ENCODE measurements at places on chromosomes 7 and 10.
A peak's percentile ranks its signal among the peaks of the same experiment; 100 is the strongest.

DNA sequence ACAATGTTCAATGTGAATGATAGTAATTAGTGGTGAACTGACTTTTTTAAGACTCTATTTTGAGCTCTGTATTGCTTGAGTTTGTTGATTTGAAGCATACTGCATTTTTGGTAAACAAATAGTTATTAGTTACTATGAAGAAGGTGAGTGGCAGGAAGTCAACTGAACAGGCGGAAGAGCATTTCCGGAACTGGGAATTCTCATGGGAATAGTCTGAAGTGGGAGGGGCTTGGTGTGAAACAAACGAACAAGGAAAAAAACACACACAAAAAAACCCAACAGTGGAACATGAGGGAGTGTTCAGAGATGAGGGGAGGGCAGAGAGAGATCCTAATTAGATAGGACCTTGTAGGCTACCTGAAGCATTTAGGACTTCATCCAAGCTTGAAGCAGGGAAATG lies 43.9 kb upstream of the C1QL3 start:
- no peak for DNase-seq

DNA sequence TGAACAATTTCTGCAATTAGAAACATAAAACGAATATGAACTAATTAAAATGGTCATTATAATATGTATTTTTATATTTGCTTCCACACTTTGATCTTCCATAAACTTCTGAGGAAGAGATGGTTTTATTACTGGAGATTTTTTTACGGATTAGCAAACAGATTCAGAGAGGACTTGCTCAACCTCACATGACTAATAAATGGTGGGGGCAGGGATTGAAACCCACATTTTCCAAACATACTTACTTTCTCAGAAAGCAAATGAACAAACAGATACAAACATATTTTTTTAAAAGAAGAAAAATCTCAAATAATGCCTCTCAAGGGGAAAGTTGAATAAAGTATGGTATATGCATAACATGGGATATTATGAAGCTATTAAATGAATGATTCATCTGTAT lies 18.3 kb downstream of the ANKMY2 start:
- no peak for DNase-seq

- no peak for DNase-seq
Measured at GRCh38 chr7:154869436-154869835, 133.5 kb downstream of the PAXIP1 start.

- DNase-seq, result no peak
Measured at GRCh38 chr10:33258967-33259366, 75.5 kb downstream of the NRP1 start.

DNA sequence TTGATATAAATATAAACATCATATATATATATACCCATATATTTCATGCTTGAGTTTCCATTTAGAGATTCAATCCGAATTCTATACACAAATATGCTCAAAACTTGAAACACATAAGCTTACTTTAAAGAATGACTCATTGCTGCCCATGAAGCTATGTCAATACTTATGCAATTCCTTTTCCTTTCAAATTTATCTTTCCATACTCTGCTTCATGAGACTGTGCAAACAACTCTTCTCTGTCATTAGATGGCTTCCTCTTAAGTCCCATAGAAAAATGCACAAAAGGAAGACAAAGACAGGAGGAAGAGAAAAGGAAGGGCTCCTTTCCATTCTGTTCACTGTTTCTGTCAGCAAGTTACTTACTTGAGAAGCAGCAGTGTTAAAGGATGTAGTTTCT lies 895.7 kb upstream of the SORCS1 start:
- DNase-seq, result no peak

GRCh38 chr10:72342911-72343310 lies 11.8 kb downstream of the DNAJB12 start:
- no peak for DNase-seq

DNA sequence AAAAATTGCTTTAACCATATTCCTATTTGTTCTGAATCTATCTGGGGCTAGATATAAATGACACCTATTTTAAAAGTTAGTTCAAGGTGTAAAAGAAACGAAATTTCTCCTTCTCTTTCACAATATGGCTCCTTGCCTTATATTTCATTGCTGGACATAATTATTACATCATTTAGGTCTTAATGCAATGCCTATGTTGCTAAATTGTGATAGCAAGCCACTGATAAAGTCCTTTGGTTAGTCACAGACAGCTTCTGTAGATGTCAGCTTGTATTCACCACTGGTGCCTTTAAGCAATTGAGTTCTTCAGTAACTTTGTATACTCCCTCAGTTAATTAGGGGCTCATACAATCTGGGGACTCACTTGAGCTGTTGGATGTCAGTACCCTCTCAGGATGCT lies 1236.6 kb downstream of the GATA3 start:
- no peak for DNase-seq

DNA sequence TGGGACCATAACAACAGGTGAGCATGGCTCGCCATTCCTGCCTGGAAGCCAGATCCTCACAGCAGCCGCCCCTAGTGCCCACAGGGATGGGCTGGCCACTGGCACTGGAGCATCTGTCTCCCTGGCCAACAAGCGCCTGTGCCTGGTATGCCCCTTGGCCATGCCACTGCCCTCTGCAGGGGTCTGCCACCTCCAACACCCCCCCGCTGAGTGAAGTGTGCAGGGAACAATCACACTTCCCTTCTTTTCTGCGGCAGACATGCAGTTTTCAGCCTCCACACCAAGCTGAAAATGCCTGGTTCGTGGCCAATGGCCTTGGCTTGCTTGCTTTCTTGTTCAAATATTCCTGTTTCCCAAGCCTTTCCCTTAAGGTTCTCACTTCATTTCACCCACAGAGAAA lies 50.7 kb downstream of the HSPA12A start:
- DNase-seq, result no peak

DNA sequence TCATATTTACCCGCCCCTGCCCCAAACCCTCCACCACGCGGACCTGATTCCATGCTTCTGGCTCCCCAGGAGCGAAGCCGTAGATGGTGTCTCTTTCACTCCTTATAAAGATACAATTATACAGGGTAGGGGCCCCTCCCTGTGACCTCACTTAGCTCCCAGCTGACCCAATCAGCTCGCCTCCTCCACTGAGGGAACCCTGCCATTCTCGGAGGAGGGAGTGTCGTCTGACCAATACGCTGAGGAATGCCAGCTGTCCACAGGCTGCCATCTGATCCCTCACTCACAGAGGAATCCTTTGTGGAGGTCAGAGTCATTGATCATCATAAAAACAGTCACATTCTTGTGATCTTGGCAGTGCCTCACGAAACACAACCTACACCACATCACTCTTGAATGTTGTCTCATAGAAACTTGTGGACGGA lies 67.5 kb upstream of the INSIG1 start:
- no peak for DNase-seq

- DNase-seq, result no peak
Measured at GRCh38 chr7:141102436-141102835, 28.6 kb downstream of the TMEM178B start.

- DNase-seq, result no peak
Measured at GRCh38 chr10:103942866-103943265, 24.1 kb upstream of the SLK start.

GRCh38 chr10:57743711-57744110 lies 524.0 kb downstream of the IPMK start:
- no peak for DNase-seq

DNA sequence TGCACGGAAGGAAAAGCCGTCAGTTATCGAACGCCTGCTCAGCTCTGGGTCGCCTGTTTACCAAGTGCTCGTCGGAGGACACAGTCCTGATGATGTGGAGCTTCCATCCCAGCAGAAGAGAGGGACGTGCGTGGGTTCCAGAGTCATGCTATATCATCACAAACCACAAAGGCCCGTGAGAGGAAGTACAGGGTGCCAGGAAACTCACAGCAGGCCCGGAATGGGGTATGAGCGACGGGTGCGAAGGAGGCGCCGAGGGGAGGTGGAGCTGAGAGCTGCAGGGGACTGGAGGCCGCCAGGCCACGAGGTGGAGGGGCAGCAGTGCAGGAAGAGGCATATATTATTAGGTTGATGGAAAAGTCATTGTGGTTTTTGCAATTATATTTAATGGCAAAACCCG lies 102.5 kb downstream of the ACTR3B start:
- no peak for DNase-seq

DNA sequence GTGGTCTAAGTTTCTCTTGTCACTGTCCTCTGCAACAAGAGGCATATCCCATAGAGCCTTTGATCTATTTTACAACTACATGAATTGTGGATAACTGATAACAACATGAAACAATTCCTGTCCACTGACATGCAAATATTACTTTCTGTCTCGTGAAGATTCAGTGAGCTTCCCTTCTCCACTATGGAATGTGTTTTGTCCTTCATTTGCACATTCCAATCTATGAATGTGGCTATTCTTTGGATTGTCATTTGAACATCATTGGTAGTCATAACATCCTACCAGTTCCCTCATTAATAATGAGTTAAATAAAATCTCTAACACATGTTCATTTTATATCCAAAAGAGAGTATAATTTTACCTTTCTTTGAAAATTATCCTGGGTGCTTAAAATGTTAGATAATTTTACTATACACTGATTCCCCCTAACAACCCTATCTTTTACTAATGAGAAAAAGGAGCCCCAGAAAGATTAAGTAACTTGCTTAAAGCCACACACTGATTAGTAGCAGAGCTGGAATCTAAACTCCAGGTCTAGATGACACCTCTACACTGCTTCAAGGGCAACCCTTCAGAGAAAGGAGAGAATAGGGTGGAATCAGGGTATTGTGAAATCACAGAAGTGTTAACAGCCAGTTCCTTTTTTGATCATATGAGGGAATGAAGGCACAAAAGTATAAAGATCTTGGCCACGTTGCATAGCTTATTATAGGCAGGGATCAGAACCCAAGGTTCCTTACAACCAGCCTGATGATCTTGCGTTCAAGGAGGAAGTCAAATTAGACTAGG lies 39.1 kb downstream of the PDE1C start:
- no peak for DNase-seq

DNA sequence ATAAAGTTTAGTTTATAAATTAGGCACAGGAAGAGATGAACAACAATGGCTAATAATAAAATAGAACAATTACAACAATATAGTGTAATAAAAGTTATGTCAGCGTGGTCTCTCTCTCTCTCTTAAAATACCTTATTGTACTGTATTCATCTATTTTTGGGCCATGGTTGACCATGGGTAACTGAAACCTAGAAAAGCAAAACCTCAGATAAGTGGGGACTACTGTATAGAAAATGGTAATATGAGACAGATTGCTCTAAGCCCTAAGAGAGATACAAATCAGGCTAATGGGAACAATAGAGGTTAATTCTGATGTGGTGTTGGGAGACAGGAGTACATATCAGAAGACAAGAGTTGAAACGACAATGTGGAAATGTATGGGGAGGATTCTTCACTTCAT lies 86.2 kb downstream of the ZNF365 start:
- no peak for DNase-seq

DNA sequence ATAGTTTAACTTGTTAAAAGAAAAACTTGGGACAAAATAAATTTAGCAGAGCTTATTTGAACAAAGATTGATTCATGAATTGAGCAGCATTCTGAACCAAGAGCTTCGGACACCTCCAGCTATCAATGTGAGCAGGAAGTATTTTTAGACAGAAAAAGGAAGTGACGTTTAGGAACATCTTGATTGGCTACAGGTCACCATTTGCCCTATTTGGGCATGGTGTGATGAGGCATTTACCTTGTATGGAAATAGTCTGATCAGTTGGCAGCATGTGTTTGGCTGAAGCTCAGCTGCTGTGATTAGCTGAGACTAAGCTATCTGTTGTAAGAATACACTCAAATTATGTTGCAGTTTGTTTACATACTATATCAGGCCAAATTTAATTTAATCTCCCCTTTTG lies 185.1 kb downstream of the ATRNL1 start:
- DNase-seq, result no peak

GRCh38 chr10:101504438-101504837 lies 83.6 kb downstream of the POLL start:
- no peak for DNase-seq

GRCh38 chr10:93376372-93377293 lies 105.5 kb downstream of the MYOF start:
- peak; percentile 41 for DNase-seq

GRCh38 chr7:137801003-137801402 lies 45.8 kb downstream of the DGKI start:
- no peak for DNase-seq

- DNase-seq, result no peak
Measured at GRCh38 chr10:17599089-17599488, 18.1 kb downstream of the HACD1 start.

DNA sequence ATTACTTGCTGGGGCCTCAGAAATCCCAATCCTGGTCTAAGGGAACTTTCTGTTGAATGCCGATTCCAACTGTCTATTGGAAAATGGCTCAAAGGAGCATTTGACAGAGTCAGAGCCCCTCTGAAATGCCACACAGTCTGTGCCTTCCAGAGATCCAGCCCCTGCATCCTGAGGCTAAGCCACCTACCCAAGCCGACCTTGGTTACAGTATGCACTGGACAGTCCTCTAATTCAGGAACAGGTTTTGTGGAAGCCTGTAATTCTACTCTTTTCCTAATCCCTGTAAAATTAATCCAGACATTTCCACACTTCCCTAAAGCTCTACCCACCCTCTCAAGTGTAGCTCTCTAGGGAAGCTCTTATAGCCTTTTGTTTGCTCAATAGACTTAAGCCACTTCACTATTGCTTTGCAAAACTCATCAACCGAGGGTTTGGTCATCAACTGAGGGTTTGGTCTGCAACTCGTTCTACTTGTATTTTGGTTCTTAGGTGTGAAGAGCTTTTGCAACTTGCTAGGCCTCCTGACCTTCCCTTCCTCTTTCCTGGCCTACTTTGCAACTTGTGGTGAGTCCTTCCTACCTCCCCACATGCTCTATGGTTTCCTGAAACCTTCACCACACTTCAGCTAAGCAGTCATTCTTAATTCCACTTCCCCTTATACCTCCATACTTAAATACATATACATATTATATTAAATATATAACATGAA lies 364.8 kb downstream of the SFMBT2 start:
- peak; percentile 40 for DNase-seq

DNA sequence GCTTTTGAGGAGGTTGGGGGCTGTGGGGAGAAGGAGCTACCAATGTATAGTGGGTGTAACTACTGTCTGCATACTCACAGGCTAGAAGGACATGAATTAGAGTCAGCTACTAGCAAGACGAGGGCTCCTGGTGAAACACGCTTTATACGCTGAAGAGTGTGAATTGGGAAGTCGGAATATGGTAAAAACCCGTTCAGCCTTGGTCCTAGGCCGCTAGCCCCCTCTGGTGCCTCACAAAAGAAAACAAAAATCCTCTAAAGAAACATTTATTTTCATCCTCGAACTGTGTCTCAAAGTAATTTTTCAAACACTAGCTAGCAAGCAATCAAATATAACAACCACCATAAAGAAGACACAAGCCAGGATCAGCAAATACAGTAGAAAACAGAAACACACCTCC lies 338.1 kb upstream of the SEMA3C start:
- no peak for DNase-seq

All from CD4-positive, alpha-beta T cell treated with Interferon gamma for 1 hour (primary cell).